ENCODE measurements at places on chromosomes 1 and 21. TPM values are rescaled to one million over a fixed set of nuclear protein-coding genes. Genes with fewer than 3 reads are reported as not detected.

Gene COL11A1
- not detected for total RNA-seq

Gene KRTAP11-1
- total RNA-seq, result not detected

Gene CYYR1
- total RNA-seq, result not detected

Gene FCAMR
- not detected for total RNA-seq

Gene TMEM269
- total RNA-seq, result not detected

Gene KCNK2
- not detected for total RNA-seq

Gene C1orf105
- total RNA-seq, result not detected

- H3K4me1 ChIP-seq, result no peaks in the 10 kb centered on the region
- DNase-seq, result no peak
- H3K36me3 ChIP-seq, result no peaks in the 10 kb centered on the region
- H3K4me3 ChIP-seq, result no peak overlapping the region
These were observed 271.0 kb downstream of the DSCAM start for GRCh38 chr21:40575976-40576375.

DNA sequence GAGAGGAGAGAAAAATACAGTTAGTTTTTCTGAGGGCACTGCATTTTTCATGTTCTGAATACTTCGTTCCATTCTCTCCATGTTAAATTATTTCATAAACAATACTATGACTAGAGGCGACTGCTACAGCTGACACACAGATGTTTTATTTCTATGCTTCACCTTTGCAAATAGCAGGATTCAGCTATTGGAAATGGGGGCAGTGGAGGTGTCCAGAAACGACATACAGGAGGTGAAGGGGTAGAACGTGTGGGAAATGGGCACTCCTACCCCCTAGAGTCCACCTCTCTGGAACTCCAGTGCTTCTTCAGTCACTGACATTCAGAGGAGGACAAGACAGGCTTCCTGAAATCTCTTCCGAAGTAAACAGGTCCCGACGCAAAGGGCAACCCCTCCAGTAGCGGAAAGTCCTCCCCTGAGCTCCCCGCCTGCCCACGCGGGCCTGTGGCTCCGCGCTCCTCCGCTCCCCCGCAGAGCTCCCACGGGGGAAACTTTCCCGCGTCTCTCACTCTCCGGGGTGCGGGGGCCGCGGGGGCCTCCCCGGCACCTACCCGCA is 480 bp downstream of the DPYD start:
- H3K36me3 ChIP-seq, result no peaks in the 10 kb centered on the region
- H3K4me3 ChIP-seq, result peak overlapping the region; percentile 84
- peaks cover 24% of the 10 kb centered on the region for H3K4me1 ChIP-seq
- no peaks in the 10 kb centered on the region for H3K27me3 ChIP-seq
- peak overlapping the region; percentile 69 for H3K27ac ChIP-seq

- no peaks in the 10 kb centered on the region for H3K27me3 ChIP-seq
- H3K27ac ChIP-seq, result peak overlapping the region; percentile 31
- H3K4me3 ChIP-seq, result peak overlapping the region; percentile 12
- DNase-seq, result no peak
- peaks cover 46% of the 10 kb centered on the region for H3K4me1 ChIP-seq
- H3K36me3 ChIP-seq, result no peaks in the 10 kb centered on the region
These were observed 68.8 kb upstream of the BCL9 start for GRCh38 chr1:147472489-147472888.

- no peaks in the 10 kb centered on the region for H3K36me3 ChIP-seq
- no peak for DNase-seq
- no peak overlapping the region for H3K4me3 ChIP-seq
- H3K27ac ChIP-seq, result no peak overlapping the region
These were observed 13.9 kb upstream of the ASAP3 start for GRCh38 chr1:23497777-23498439.

- H3K36me3 ChIP-seq, result 0 out of 2 replicates have a peak, but pooled peaks cover 4% of the 10 kb centered on the region
- H3K4me1 ChIP-seq, result peaks cover 11% of the 10 kb centered on the region
- no peak overlapping the region for H3K27ac ChIP-seq
- no peaks in the 10 kb centered on the region for H3K27me3 ChIP-seq
- H3K4me3 ChIP-seq, result no peak overlapping the region
These were observed 144.5 kb downstream of the SLC45A1 start for GRCh38 chr1:8462371-8462892.

DNA sequence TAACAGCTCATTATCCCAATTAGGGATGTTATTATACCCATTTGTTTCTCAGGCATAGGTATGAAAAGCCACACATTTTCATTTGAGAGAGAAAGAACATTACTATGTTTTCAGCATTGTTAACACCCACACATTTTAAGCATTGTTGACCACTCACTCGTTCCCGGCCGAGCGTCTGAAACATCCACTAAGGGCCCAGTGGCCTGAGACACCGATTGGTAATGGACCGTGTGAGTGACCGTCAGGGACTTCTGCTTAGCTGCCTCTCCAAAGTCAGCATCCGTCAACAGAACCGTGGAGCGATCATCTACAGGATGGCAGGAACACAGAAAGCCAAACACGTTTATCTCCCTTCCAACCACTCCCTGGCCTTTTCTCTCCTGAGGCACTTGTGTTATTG is 184.6 kb downstream of the PCP4 start:
- DNase-seq, result no peak
- H3K4me3 ChIP-seq, result no peak overlapping the region
- no peaks in the 10 kb centered on the region for H3K36me3 ChIP-seq
- H3K4me1 ChIP-seq, result no peaks in the 10 kb centered on the region
- H3K27me3 ChIP-seq, result no peaks in the 10 kb centered on the region

DNA sequence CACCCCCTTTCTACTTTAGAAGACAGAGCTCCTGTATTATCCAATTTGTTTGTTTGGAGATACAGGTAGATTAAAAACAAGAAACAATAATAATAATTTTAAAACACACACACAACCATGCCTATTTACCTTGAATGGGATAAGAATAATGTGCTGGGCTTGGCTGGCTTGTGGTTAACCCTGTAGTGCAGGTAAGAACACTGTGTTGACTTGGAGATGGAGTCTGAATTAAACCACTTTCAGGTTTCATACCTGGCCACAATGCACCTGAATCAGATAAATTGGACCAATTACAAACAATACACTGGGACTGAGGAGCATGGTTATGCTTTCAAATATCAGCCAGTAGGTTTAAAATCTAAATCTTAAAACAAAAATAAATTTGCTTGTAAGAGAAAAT is 60.8 kb downstream of the EYA3 start:
- H3K27me3 ChIP-seq, result no peaks in the 10 kb centered on the region
- DNase-seq, result no peak
- no peak overlapping the region for H3K27ac ChIP-seq
- H3K4me3 ChIP-seq, result no peak overlapping the region

- DNase-seq, result no peak
- H3K27ac ChIP-seq, result no peak overlapping the region
- H3K4me1 ChIP-seq, result no peaks in the 10 kb centered on the region
These were observed 2.8 kb downstream of the SMCP start for GRCh38 chr1:152880907-152881306.

DNA sequence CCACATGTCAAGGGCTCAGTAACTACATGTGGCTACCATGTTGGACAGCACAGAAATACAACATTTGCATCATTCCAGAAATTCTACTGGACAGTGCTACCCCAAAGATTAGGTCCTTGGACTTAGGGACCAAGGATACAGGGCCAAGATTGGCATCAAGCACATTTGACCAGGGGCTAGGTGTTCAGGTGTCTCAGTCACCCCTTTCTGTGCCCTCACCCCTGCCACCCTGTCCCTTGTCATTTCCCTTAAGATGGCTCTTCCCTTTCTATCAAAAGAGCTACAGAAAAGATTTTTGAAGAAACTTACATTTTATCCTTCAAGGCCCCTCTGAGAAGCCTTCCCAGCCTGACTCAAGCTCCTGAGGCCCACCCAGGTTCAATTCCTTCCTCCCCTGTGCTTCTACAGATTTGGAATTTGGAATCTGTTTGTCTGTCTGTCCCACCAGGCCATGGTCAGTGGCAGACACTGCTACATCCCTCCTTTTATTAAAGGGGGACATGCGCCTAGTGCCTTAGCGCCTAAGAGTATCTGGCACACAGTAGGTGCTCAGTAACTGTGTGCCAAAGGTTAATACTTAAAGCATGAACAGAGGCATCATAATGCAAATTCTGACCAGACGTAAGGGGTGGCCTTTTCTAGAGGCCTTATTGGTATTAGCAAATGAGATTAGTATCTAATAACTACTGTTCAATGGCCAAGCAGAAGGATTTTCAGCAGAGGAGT is 21.4 kb downstream of the CSF1 start:
- H3K4me3 ChIP-seq, result no peak overlapping the region
- no peak overlapping the region for H3K27ac ChIP-seq
- peaks cover 7% of the 10 kb centered on the region for H3K4me1 ChIP-seq
- no peaks in the 10 kb centered on the region for H3K27me3 ChIP-seq
- no peaks in the 10 kb centered on the region for H3K36me3 ChIP-seq
- no peak for DNase-seq

- no peak for DNase-seq
- H3K27me3 ChIP-seq, result no peaks in the 10 kb centered on the region
- H3K36me3 ChIP-seq, result peaks cover 22% of the 10 kb centered on the region
- H3K4me3 ChIP-seq, result no peak overlapping the region
These were observed 26.7 kb downstream of the CCDC18 start for GRCh38 chr1:93207211-93207610.

GRCh38 chr21:36237441-36237840 is 80.8 kb downstream of the DOP1B start:
- H3K27me3 ChIP-seq, result no peaks in the 10 kb centered on the region
- peaks cover 14% of the 10 kb centered on the region for H3K4me1 ChIP-seq
- H3K27ac ChIP-seq, result no peak overlapping the region
- no peak for DNase-seq

- H3K4me1 ChIP-seq, result peaks cover 47% of the 10 kb centered on the region
- no peaks in the 10 kb centered on the region for H3K27me3 ChIP-seq
- no peak overlapping the region for H3K27ac ChIP-seq
- H3K36me3 ChIP-seq, result no peaks in the 10 kb centered on the region
- no peak overlapping the region for H3K4me3 ChIP-seq
These were observed 52.9 kb upstream of the DIPK1A start for GRCh38 chr1:93014168-93014567.

DNA sequence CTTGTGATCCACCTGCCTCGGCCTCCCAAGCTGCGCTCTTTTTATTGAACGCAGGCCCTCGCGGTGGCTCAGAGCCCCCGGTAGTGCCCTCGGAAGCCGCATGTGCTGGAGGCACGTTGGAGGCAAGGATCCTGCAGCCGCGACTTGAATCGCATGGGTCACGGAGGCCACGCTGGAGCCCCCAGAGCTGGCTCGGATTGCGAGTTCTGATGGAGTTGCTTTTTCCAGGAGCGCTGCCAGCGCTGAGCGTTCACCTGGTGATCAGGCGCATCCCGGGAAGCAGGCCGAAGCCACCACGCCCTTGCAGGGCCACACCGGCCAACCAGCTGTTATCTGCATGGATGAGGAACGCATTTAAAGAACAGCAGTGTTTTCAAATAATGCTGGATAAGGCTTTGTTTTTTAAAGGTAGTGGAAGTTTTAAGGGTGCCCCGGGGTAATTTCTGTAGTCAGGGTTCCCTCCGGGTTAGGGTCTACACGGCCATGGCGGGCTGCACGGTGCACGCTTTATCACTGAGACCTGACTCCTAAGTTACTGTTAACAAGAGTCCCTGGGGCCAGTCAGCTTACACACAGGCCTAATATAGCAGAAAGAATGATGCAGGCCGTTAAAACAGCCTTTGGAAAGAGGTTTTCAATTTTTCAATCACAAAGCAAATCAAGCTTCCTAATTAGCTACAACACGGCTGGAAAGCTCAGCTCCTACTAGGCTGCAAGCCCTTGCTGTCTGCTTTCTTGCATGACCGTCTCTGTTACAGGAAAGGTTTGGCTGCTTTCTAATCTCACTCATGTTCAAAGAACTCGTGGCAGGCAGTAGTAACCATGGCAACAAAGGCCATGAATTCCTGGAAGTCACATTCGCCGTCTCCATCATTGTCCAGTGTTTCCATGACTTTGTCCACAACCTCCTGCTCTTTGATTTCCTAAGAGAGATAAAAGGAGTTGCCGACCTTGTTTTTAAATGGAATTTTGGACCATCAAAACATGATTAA is 6.0 kb downstream of the S100B start:
- H3K4me3 ChIP-seq, result no peak overlapping the region
- no peak for DNase-seq
- H3K4me1 ChIP-seq, result no peaks in the 10 kb centered on the region
- H3K27ac ChIP-seq, result no peak overlapping the region
- no peaks in the 10 kb centered on the region for H3K36me3 ChIP-seq

GRCh38 chr21:35579520-35580293 is 480.6 kb downstream of the SETD4 start:
- no peaks in the 10 kb centered on the region for H3K27me3 ChIP-seq
- no peak overlapping the region for H3K4me3 ChIP-seq
- H3K27ac ChIP-seq, result no peak overlapping the region
- no peak for DNase-seq

DNA sequence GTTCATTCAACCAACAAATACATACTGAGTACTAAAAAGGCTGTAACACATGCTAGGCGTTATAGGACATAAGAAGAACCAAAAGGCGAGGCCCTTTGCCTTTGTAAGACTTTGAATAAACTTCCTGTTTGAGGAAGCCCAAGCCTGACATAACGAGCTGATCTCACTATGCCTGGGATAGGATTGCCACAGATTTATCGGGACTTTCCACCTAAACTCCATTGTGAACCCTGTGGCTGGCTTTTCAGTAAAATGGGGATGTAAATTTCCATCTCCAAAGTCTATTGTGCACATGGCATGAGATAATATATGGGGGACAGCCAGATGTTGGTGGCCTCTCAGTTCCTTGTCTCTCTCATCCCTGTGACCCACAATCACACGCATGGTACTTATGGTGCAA is 41.9 kb downstream of the LMO4 start:
- no peak overlapping the region for H3K27ac ChIP-seq
- no peak overlapping the region for H3K4me3 ChIP-seq
- no peaks in the 10 kb centered on the region for H3K4me1 ChIP-seq
- no peaks in the 10 kb centered on the region for H3K36me3 ChIP-seq

- H3K27me3 ChIP-seq, result no peaks in the 10 kb centered on the region
- H3K4me1 ChIP-seq, result peaks cover 25% of the 10 kb centered on the region
- H3K27ac ChIP-seq, result peak overlapping the region; percentile 6
- DNase-seq, result peak; percentile 27
- H3K36me3 ChIP-seq, result no peaks in the 10 kb centered on the region
These were observed 653 bp downstream of the CASP9 start for GRCh38 chr1:15523104-15524020.

- H3K27me3 ChIP-seq, result no peaks in the 10 kb centered on the region
- no peaks in the 10 kb centered on the region for H3K36me3 ChIP-seq
- no peak overlapping the region for H3K27ac ChIP-seq
- H3K4me3 ChIP-seq, result no peak overlapping the region
- no peaks in the 10 kb centered on the region for H3K4me1 ChIP-seq
These were observed 126.7 kb downstream of the GDAP2 start for GRCh38 chr1:117802531-117803257.

DNA sequence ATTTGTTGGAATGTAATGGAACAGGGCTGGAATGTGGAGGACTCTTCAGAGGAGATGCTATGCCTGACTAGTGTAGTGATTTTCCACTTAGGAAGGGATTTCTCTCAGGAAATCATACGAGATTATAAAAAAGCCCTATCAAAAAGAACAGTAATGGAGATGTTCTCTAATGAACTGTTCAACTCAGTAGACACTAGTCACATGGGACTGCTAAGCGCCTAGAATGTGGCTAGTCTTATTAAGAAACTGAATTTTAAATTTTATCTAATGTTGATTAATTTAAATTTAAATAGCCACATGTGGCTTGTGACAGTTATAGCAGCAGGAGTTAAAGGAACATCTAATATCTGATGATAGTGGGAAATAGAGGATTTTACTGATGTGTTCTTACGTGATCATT is 94.0 kb downstream of the SLC35F3 start:
- H3K27me3 ChIP-seq, result no peaks in the 10 kb centered on the region
- H3K4me1 ChIP-seq, result peaks cover 26% of the 10 kb centered on the region
- DNase-seq, result no peak
- no peak overlapping the region for H3K4me3 ChIP-seq

All from PC-3 (cell line).